ENCODE measurements at places on chromosomes 3 and 15. TPM values are rescaled to one million over a fixed set of nuclear protein-coding genes. Genes with fewer than 3 reads are reported as not detected.

Gene POMGNT2
- total RNA-seq, result 13.6 TPM

Gene GABRB3
- 0.44 TPM for total RNA-seq

Gene ALPK3
- total RNA-seq, result 0.81 TPM

Gene REC114
- total RNA-seq, result not detected

Gene SLC38A3
- not detected for total RNA-seq

Gene FRMD5
- 0.54 TPM for total RNA-seq

Gene LXN
- total RNA-seq, result 71.8 TPM

Gene GOLGA8M
- total RNA-seq, result 1.2 TPM

Gene GP5
- total RNA-seq, result 0.10 TPM

Gene SYNPR
- not detected for total RNA-seq

Gene TM4SF18
- 1.2 TPM for total RNA-seq

Gene CIP2A
- 4.0 TPM for total RNA-seq
